K562 (cell line): ENCODE measurements at places on chromosomes 3 and 15. TPM values are rescaled to one million over a fixed set of nuclear protein-coding genes. Genes with fewer than 3 reads are reported as not detected.

DNA sequence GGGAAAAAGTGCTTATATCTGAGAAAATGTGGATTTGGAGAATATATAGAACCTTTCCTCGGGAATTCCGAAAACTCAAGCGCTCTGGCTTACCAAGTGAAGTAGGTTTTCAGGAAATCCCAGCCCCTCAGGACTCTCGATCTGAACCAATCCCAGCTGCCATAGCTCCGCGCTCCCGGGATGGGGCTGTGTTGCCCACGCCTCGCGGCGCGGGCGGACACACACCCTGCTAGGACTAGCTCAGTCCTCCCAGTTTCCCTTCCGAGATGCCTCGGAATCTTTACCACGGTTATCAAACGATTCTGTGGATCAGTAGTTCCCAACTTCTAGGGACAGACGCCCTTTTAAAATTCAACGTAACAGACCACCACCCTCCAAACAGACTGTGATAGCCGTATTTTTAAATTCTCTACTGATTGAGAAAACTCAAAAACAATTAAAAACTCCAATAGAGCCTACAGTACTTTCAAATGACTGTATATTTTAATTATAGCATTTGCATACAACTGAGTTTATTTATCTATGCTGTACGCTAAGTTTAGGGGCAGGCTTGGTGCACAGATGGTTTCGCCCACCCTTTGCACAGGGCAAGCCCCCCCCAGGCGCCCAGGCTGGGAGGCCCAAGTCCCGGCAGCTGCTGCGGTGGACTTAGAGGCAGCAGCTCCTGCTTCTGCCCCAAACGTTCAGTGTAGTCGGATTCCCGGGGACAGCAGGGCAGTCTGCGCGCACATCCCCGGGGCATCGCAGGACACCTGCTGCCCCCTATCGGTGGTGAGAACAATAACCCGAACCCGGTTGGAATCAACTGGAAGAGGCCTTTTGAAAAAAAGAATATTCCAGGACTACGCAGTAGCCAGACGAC lies 52.3 kb downstream of the CCDC54 start:
- peak; percentile 58 for DNase-seq
- H3K4me3 ChIP-seq: no peak overlapping the region
- no peak overlapping the region for H3K27ac ChIP-seq
- H3K36me3 ChIP-seq: no peaks in the 10 kb centered on the region

DNA sequence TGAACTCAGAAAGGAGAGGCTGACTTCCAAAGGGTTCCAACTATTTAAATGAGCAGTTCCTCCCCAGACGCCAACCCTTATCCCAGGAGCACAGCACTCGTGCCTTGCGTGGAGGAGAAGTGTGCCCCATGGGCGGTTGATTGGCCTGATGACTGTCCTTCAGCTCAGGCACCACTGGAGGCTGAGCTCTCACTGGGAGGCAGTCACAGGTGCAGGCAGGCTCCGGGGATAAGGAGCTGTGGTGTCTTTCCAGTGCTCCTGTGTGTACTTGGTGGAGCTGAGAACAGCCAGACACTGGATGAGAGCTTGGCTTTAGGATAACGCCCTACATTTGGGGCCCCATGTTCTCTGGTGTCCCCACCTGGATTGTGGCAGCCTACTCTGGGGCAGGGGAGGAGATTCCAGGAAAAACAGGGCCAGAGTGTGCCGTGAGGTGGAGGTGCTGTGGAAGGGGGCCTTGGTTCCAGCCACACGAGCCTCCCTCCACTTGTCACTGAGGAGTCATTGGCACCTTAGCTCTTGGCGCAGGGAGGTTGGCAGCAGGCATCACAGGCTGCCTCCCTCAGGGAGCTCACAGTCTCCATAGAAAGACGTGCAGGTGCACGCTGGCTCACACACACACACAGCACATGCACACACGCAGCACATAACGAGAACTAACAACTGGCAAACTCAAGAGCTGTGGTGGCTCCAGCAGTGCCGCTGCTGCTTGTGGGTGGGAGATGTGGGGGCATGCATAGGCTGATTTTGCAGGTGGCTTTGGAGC lies 22.7 kb upstream of the EPHB3 start:
- no peak overlapping the region for H3K27ac ChIP-seq
- no peak for DNase-seq
- H3K27me3 ChIP-seq: peaks cover 24% of the 10 kb centered on the region
- H3K36me3 ChIP-seq: no peaks in the 10 kb centered on the region

- H3K27me3 ChIP-seq: no peaks in the 10 kb centered on the region
- H3K27ac ChIP-seq: no peak overlapping the region
- no peaks in the 10 kb centered on the region for H3K36me3 ChIP-seq
- H3K4me1 ChIP-seq: no peaks in the 10 kb centered on the region
- H3K4me3 ChIP-seq: no peak overlapping the region
Measured at GRCh38 chr3:110814170-110815007, 257.2 kb upstream of the NECTIN3 start.

DNA sequence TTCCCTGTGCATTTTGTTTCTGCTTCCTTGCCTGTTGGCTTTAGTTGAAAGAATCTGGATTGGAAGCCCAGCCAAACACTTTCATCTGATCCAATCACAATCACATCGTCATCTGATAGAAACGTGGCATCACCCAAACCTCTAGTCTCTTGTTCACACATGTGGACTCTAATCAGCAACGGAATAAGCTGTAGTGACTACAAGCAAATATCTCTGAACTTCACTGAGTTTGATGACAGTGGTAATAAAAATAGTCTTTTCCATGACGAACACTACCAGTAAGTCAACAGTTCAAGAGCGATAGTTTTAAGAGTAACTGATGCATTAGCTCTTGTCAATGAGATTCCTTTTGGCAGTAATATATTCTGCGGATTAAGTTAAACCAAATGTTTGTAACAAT lies 22.8 kb upstream of the MECOM start:
- H3K36me3 ChIP-seq: no peaks in the 10 kb centered on the region
- no peak for DNase-seq
- H3K4me1 ChIP-seq: no peaks in the 10 kb centered on the region
- no peak overlapping the region for H3K4me3 ChIP-seq

DNA sequence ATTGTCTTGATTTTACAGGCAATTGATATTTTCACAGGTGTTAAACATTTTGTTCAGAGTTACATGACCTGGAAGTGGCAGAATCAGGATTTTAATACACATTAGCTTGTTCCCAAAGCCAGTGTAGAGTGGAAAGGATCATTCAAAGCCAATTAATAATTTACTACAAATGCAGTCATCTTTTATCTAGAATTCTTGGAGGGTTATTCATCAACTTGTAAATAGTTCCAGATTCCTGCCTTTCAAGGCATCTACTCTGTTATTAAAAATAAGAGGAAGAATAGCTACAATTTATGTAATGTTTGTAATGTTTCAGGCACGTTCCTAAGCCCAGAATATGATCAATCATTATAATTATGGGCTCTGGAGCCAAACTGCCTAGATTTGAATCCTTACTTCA lies 358.5 kb downstream of the ZNF385D start:
- H3K27me3 ChIP-seq: no peaks in the 10 kb centered on the region
- H3K4me1 ChIP-seq: no peaks in the 10 kb centered on the region
- DNase-seq: no peak
- H3K27ac ChIP-seq: no peak overlapping the region

DNA sequence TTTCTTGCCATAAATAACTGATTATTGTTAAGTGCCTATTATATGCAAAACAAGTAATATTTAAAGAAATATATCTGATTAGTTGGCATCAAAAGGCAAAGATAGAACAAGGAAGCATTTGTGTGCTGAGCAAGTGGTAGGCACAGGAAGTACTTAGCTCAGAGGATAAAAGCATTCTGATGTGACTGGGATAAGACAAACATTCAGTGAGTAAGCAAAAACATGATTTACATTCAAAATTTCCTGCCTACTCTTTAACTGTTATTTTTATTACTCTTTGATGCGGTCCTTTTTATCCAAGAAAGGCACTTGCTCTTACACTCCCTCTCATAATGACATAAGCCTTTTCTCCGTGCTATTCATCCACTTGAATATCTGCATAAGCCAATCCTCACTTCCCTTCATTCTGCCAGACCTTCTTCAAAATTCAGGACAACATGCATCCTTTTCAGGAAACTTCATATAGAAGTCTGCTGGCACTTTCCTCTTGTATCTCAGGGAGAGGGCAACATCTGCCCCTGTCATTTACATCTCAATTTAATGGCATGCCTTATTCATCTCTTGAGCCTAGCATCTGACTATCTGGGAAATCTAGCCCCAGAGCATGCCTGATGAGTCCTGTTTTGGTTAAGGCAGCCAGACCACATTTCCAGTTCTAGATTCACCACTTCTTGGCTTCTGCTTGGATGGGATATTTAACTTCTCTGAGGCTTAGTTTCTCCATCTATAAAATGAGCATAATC lies 478.2 kb upstream of the ROBO2 start:
- no peaks in the 10 kb centered on the region for H3K27me3 ChIP-seq
- H3K36me3 ChIP-seq: no peaks in the 10 kb centered on the region
- H3K4me3 ChIP-seq: no peak overlapping the region
- DNase-seq: no peak
- H3K27ac ChIP-seq: no peak overlapping the region
- no peaks in the 10 kb centered on the region for H3K4me1 ChIP-seq

DNA sequence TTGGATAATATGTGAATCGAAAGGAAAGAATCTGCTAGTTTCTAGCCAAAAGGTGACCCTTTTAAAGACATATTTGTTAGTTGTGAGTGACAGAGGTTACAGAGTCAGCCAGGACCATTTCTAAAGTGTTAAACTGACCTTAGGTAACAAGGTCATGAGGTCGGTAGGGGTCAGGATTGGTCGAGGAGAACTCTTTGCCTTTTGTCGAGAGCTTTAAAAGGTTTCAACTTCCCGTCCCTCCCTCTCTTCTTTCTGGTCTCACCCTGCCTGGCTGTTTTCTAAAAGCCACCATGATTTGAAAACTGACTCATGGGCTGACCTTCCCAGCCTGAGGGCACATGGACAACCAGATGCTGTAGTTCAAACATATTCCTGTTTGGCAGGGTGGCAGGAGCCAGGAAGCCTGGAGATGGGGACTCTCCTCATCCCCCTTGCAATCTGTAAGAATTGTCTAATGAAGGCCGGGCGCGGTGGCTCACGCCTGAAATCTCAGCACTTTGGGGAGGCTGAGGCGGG lies 25.8 kb upstream of the PRTG start:
- no peaks in the 10 kb centered on the region for H3K36me3 ChIP-seq
- DNase-seq: no peak
- peaks cover 14% of the 10 kb centered on the region; the same call in 1 of the 2 replicates for H3K27me3 ChIP-seq
- no peaks in the 10 kb centered on the region for H3K4me1 ChIP-seq

DNA sequence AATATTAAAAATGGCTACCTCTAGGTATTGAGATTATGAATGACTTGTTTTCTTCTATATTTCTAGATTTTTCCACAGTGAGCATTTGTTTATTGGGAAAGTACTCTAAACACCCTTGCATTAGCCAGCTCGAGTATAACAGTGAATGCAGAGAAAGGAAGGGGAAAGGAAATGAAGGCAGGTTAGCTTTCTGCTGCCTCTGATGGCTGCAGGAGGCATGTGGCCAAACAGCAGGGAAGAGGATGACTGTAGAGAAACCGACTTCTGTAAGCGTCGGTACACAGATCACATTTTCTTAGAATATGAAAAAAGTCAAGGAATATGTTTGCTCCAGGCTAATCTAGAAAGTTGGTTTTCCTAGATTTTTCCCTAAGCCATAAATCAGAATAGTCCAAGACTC lies 19.8 kb downstream of the GNB5 start:
- no peak overlapping the region for H3K27ac ChIP-seq
- H3K4me1 ChIP-seq: no peaks in the 10 kb centered on the region
- DNase-seq: no peak
- no peaks in the 10 kb centered on the region for H3K36me3 ChIP-seq
- H3K4me3 ChIP-seq: no peak overlapping the region
- H3K27me3 ChIP-seq: peaks cover 15% of the 10 kb centered on the region

GRCh38 chr15:33565094-33565493 lies 254.3 kb downstream of the RYR3 start:
- DNase-seq: no peak
- no peak overlapping the region for H3K4me3 ChIP-seq
- no peaks in the 10 kb centered on the region for H3K4me1 ChIP-seq
- H3K27me3 ChIP-seq: no peaks in the 10 kb centered on the region
- H3K36me3 ChIP-seq: no peaks in the 10 kb centered on the region
- no peak overlapping the region for H3K27ac ChIP-seq

DNA sequence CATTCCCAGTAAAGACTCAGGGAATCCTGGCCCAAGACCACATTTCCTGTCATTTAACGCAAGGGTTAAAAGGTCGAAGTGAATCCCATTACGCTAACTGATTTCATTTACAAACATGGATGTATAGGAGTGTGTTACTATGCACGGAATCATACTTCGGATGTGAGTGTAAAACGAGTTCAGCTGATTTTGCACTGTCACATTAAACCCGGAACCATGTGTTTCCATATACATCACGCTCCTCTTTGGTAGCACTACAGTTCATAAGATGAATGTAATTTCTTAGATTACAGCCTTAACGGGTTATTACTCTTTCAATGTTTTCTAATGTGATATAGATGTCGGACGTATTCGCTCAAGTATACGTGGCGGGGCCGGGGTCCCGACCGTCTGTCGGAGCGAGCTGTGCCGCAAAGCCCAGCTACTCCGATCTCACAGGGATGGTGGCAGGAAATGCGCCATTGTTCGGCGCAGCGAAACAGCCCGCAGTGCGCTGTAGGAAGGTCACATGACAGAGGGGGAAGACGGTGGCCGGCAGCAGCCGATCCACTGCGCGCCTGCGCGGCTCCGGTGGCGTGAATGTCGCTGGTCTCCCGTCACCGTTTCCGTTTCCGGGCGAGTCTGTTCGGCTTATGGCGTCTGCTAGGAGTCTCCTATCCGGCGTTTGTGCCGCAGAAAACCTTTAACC lies 97.3 kb downstream of the NPAP1 start:
- H3K27me3 ChIP-seq: no peaks in the 10 kb centered on the region
- H3K36me3 ChIP-seq: no peaks in the 10 kb centered on the region
- no peak overlapping the region for H3K27ac ChIP-seq
- peaks cover 4% of the 10 kb centered on the region; the same call in 1 of the 2 replicates for H3K4me1 ChIP-seq

DNA sequence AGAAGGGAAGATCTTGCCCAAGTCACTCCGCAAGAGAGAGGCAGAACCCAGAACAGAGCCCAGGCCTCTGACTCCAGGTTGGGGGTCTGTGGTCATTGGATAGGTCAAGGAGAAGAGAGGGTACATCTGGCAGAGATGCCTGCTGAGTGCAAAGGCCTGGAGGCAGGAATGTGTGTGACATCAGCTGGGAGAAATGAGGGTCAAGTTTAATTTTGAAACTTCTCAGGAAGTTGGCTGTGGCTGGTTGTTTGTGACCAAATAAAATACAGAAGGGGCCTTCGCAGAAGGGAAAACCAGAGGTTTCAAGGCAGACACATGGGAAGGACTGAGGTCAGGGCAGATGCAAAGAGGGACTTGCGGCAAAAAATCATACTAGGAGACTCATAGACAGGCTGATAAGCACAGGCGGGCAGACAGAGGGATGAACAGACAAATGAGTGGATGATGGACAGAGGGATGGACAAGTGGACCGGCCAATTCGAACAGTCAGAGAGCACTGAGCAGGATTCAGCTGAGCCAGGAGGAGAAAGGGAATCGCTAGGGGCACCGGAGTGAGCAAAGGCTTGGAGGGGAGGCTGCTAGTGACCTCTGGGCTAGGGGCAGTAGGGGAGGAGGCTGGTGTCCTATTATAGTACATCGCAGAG lies 28.8 kb upstream of the CACNA2D2 start:
- no peak overlapping the region for H3K4me3 ChIP-seq
- H3K4me1 ChIP-seq: peaks cover 31% of the 10 kb centered on the region
- no peak overlapping the region for H3K27ac ChIP-seq

Gene ALDH1A3
- not detected in 2 replicates for polyA plus RNA-seq
